ENCODE measurements at places on chromosomes 4 and X. TPM values are rescaled to one million over a fixed set of nuclear protein-coding genes. Genes with fewer than 3 reads are reported as not detected.

Gene MAP3K15
- not detected for total RNA-seq

Gene CYSLTR1
- total RNA-seq: not detected

Gene CSAG3
- 2.2 TPM for total RNA-seq

Gene DMP1
- total RNA-seq: not detected

Gene ARL9
- total RNA-seq: 1.5 TPM

Gene FOXR2
- total RNA-seq: 2.0 TPM

Gene PABPC5
- total RNA-seq: 2.1 TPM

Gene CABS1
- not detected for total RNA-seq

Gene ERCC6L
- total RNA-seq: 27.4 TPM

Gene USP26
- not detected for total RNA-seq

Gene MAGEA12
- 93.6 TPM for total RNA-seq

Gene PSAPL1
- total RNA-seq: not detected

Gene ANOS1
- not detected for total RNA-seq

Gene C4orf17
- total RNA-seq: not detected

Gene SERPINA7
- not detected for total RNA-seq

Gene AFM
- 0.10 TPM for total RNA-seq

Gene EDA2R
- total RNA-seq: 0.72 TPM

Gene HERC5
- 6.1 TPM for total RNA-seq

Gene SPANXB1
- total RNA-seq: 7.0 TPM

- no peak for DNase-seq
Observed at GRCh38 chr4:24881508-24882196, 31.2 kb downstream of the CCDC149 start.

DNA sequence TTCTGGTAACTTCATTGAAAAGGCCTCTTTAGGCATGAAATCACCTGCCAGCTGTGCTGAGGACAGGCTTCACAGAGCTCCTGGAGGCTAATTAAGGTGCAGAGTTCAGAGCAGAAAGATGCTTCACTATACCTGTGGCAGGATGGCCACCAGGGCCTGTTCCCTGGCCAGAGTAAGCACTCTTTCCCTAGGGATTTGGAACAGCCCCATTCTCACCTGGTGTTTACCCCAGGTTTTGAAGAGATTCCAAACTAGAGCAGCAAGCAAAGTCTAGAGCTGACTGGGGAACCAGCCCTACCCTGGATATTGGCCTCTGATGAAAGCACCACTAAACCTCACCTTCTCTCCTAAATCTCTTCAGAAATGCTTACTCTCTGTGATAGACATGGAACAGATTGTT is 148.8 kb downstream of the PDE5A start:
- DNase-seq: no peak

GRCh38 chrX:24266996-24267395 is 46.9 kb downstream of the SUPT20HL2 start:
- no peak for DNase-seq

- no peak for DNase-seq
Observed at GRCh38 chr4:86791126-86791525, 58.1 kb downstream of the SLC10A6 start.

DNA sequence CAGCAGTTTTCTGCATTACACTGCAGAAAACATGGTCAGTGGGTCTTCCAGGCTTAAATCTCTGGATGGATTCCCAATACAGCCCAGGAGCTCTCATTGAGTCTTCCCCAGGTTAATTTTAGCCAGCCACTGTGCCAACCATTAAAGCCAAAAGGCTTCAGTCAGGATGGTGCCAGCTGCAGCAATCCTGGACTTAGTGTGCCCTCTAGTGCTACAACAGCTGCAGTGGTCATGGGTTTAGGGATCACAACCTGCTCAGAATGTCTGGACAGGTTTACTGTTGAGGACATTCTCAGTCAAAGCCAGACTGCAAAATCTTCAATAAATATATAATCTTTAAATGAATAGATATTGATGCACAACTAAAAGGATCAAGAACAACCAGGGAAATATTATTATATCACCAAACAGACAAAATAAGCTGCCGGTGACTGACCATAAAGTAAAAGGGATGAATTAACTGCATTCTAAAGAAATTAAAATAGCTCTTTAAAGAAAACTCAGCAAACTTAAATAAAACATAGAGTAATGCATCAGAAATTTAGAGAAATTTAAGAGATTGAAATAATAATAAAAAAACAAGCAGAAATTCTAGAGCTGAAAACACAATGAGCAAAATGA is 639.9 kb downstream of the SPOCK3 start:
- DNase-seq: peak; percentile 74

DNA sequence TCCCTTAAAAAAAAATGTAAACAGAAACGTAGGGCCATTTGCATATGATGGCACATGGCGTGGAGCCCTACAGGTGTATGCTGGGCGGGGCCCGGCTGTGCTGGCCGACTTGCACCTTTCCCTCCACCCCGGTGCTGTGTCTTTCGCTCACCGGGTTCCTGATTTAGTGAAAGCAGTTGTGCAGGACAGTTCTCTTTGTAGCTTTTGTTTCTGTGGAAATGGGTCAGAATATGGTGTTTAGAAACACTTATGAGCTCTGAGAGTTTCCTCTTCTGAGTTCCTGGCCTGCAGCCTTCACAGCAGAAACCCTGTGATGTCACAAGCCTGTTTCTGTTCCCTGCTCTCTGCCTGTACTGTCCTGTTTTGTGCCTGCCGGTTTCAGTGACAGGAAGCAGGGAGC is 22.5 kb upstream of the MSANTD1 start:
- no peak for DNase-seq

DNA sequence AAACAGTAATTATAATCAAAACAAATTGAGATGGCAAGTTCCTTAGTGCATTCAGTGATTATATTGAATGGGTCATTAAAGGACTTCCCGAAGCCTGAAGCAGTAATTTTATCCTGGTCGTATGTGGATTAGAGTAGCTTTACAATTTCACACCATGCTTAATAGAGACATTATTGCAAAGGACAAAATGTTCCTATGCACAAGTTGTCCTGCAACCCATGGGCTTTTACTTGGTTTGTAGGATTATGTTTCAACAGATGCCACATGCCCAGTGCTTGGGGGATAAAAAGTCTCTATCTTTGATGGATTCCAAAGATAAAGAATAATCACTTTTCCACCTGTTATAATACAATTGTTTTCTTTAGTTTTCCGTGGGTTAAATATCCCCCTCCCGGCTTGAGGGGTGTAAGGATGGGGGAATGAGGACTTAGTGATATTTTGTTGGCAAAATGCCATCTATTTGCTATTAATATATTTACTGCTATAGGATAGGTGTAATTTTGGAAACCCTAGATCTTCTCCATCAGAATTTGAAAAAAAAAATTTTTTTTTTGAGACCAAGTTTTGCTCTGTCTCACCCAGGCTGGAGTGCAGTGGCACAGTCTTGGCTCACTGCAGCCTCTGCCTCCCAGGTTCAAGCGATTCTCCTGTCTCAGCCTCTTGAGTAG is 156.5 kb upstream of the ETNPPL start:
- no peak for DNase-seq

DNA sequence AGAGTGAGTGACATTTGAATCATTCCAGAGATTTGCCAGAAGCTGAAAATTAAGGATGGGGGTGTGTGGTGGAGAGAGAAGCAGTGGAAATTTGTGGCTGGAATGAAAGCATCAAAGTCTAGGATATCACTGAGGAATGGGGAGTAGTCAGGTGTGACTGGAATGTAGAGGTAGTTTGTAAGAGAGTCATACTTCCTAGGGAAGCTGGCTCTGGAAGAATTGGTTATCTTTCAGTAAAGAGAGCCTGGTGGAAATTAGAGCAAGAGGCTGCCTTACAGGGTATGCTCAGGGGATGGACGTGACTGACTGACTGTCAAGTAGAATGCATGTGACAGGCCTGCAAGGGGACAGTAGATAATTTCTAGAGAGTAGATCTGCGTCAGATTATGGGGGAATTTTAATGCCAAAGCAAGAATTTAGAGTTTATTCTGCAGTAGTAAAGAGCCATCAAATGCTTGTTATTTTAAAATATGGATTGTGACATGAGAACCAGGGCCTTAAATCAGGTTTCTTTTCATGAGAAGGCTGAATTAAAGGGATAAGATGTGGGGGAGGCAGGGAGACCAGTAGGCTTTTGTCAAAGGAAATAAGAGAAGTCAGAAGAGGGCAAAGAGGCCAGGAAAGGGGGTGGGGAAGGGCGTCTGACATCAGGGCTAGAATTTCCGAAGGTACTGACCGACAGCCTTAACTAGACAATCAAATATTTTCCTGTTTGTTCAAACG is 109.9 kb downstream of the AFF1 start:
- no peak for DNase-seq

GRCh38 chr4:108118505-108118904 is 50.2 kb downstream of the LEF1 start:
- DNase-seq: peak; percentile 13

- no peak for DNase-seq
Observed at GRCh38 chr4:183971929-183972490, 66.9 kb downstream of the STOX2 start.

DNA sequence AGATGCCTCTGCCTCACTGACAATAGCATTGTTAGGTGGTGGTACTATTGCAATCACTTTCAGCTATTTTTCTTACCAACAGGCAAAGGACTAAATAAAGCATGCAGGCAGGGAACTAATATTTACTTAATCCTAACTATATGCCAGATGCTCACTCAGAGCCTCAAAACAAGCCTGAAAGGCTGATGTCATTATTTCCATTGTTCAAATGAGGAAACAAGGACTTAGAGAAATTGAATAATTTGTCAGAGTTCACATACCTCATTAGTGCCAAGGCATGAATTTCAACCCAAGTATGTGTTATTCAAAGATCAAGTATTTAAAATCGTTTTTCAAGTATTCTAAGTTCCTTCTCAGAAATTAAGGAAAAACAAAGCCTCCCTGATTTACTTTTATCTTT is 374.9 kb upstream of the TECRL start:
- no peak for DNase-seq

GRCh38 chr4:86450861-86451260 is 91.0 kb upstream of the MAPK10 start:
- DNase-seq: no peak

- no peak for DNase-seq
Observed at GRCh38 chr4:4859799-4860599, 534 bp downstream of the MSX1 start.

GRCh38 chr4:152935631-152936445 is at the start of gene FHDC1:
Gene FHDC1 (plus strand): TSS chr4:152936323. CDS start chr4:152943058, 6,735 bp downstream.
- DNase-seq: no peak

DNA sequence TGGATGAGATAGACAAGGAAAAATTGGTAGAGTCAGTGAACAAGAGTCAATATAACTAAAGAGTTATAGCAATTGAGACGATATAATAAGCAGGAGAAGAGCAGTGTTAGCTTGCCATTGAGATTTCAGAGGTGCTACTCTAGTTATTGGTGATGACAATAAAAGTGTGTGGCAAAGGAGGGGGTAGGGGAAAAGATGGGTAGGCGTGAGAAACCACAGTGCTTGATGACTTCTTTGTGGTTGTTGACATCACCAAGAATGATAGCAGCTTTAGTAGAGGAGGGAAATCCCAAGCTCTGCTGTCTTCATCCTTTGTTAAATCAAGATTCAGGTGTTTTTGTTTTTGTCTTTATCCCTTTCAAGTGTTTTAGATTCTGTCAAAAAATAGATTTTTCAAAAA is 179.9 kb upstream of the PPP3CA start:
- DNase-seq: peak; percentile 3

- DNase-seq: no peak
Observed at GRCh38 chr4:40608628-40609027, 21.0 kb downstream of the RBM47 start.

GRCh38 chr4:1239950-1240307 is 9.0 kb downstream of the CTBP1 start:
- no peak for DNase-seq

DNA sequence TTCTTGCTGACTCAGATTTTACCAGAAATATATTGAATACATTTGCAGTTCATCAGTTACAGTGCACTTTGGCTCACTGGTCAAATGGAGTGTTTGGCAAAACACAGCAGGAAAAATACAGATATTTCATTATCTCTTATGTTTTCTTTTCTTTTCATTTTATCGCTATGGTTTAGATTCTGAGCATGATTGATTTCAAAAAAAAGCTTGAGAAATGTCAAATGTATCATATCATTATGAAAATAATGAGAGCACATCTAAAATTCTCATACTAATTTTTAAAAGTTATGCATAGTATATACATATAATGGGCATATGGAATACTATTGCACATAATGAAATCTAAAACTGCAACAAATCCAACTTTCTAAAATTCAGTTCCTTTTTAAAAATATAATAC is 593.8 kb upstream of the PCDH7 start:
- DNase-seq: no peak

- peak; percentile 67 for DNase-seq
Observed at GRCh38 chrX:119427024-119427794, 28.1 kb downstream of the SLC25A43 start.

DNA sequence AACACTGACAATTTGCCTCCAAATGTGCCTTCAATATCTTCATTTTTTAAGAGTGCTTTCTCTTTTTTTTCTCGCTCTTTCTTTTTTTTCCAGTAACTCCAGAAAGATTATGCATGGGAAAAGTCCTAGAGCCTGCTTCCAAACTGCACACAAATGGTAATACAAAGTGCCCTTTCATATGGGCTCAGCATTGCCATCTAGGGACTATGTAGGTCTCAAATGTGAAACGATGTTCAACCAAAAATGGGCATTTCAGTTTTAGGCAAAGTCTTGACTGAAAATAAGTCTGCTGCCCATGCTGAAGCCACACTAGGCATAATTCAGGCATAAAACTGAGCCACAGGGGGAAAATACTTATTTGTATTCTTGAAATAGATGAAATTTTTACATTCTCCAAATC is 65.6 kb downstream of the SYNPO2 start:
- DNase-seq: peak; percentile 71

- DNase-seq: no peak
Observed at GRCh38 chr4:109494563-109494962, 60.9 kb downstream of the SEC24B start.

DNA sequence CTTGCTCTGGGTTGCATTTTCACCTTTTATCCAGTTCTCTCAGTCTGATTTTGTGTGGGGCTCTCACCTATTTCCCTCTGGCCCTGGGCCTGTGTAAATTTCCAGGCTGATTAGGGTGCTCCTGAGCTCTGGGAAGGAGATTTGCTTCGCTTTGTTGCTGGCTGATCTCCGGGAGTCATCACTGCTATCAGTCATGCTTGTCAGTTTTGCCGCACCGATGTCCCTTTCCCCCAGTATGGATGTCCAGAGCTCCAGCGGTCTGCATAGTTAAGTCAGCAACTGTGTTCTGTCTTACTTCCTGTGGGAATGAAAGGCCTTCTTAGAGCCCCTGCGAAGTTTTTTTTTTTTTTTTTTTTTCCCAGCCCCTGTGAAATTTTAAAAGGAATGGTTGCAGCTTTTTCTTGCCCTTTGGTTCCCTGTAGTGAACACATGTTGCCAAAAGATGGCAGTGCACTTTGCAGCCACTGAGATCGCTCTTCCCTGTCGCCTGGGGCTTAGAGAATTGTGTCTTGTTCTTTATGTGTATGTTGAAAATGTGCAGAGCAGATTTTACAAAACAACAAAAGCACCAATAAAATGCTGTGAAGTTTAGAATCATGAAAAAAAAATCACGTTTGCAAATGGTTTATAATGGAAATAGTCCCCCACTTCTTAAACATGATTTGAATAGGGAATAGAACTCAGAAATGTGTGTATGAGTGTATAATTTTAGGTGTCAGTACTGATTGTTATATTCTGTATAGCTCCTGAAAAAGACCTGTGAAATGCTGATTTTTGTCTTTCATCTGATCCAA is 109.1 kb upstream of the SLC4A4 start:
- peak; percentile 1 for DNase-seq
